Activated CD4-positive, alpha-beta T cell treated with anti-CD3 and anti-CD28 coated beads for 48 hours (primary cell): ENCODE measurements at places on chromosomes 2 and 18.

GRCh38 chr2:121398853-121399252 is 113.9 kb upstream of the TFCP2L1 start:
- DNase-seq = no peak

DNA sequence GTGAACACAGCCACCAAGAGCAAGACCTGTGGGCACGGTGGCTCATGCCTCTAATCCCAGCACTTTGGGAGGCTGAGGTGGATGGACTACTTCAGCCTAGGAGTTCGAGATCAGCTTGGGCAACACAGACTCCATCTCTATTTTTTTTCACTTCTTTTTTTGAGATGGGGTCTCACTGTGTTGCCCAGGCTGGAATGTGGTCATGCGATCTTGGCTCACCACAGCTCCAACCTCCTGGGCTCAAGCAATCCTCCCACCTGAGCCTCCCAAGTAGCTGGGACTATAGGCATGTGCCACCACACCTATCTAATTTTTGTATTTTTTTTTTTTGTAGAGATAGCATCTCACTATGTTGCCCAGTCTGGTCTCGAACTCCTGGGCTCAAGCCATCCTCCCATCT is 54.4 kb upstream of the SPRED2 start:
- no peak for DNase-seq

DNA sequence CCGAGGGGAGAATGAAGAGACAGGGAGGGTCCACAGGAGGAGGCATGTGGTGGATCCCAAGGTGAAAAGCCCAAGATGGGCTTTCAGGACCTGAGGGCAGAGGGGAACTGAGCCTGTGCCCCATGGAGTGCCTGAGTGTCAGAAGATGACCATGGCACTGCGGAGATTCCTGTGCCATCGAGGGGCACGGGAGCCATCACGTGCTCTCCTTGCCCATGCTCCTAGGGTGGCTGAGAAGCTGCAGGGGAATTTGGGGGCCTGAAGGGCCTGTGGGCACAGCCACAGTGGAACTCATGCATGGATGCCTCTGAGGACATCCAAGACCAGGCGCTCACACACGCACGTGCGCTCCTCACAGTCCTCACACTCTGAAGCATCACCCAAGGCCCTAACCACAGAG is 56.1 kb upstream of the GLI2 start:
- no peak for DNase-seq

DNA sequence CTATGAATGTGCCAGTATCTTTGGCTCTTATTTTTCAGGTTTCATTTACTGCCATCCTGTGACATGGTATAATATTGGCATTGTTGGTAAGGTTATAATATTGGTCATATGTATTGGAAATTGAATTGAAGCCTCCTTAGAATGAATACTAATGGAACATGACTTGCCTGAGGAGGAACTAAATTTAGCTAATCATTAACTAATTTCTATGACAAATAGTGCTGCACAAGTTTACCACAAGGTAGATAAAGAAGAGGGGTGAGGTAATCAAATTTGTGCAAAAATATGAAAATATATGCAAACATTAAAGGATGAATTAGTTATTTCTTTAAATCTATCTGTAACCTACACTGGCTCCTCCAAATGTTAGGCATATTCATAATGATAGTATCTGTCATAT is 43.2 kb upstream of the ORC2 start:
- no peak for DNase-seq

DNA sequence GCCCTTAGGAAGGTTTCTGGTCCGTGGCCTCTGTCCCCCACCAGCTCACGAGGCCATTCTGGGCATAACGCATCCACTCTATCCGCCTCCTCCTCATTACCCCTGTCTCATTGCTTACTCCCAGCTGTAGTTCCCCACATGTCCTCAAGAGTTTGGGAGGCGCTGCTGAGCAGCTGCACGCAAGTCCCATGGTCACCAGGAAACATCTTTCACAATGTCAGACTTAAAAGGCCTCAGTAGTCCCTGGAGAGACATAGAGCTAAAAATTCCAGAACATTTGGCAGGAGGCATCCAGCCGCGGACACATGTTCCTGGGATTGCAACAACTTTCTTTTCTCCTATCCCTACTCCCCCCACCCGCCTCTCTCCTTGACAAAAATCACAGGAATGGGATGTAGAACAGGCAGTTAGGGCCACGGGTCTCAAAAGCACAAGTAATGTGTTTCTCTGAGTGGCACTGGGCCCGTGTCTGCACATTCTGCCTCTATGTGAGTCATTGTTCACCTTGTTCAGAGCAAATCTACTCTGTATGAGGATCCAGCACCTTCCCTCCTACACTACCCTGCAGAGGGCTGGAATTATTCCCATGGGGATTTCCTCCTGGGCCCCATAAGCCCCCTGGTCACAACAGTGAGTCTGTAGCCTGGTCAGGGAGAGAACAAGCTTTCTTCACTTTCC is 8.1 kb downstream of the LBH start:
- peak; percentile 86 for DNase-seq

DNA sequence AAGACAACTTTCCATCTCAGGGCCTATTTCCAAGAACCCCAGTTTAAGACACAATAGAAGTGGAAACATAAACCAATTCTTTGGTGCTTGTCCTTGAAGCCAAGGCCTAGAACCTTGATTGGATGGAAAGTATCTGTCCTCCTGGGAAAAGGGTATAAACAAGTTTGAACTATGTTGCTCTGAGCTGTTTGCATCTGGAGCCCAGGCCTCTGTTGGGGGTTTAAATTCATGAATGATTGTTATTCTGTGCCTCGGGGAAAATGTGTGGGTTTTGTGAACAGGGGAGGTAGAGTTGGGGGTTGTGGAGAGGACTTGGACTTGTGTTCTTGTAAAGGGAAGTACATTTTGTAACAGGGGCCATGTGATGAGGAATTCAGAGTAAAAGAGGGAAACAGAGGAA is 406.1 kb downstream of the SLC4A3 start:
- DNase-seq = no peak

GRCh38 chr18:305003-305501 is 37.2 kb upstream of the THOC1 start:
- DNase-seq = no peak

DNA sequence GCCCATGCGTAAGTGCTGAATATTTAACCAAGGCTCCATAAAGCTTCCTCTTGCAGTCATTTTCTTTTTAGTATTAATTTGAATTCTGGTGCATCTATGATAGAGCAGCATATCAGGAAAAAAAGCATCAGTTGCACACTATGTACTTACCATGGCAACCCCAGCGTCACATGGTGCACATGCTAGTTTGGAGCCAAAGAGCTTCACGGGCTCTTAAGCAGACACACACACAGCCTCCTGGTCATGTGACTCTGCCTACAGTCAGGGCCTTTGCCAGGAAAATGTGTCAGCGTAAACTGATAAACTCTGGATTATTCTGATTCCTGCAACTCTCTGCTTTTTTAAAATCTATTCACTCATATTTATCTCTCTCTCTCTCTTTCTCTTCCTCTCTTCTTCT is 30.2 kb downstream of the NYAP2 start:
- no peak for DNase-seq

DNA sequence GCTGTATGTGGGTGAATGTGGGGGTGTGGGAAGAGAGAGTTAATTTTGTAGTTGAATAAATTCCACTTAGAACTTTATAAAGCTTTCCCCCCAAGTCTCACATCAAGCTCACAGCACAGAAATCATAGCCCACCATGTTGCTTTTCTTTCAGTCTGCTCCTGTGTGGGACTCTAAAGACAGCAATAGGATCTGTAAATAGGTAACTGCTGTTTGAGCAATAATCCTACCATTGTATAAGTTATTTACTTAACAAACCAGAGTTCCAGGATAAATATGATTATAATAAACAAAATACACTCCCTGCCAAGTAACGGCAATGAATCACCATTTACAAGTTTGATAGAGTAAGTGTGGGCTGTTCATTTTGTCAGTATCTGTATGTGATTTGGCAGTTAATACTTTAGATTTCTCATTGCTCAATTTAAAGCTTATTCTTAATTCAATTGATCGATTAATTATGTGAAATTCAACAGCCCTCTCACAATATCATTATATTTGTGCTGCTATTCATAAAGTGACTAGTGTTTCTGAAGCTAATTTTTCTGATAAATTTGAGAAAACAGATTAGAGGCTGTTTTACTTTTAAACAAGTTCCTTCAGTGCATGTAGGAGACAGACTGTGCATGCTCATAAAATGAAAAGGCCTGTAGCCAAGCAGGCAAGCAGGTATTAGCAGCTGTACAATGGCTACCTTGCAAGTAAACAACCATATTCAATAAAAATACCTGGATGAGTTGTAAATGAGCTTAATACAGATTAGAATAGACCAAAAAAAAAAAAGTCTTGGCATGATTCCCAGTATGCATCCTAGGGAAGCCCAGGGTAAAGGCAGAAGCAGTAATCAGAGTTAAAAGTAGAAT is 142.7 kb downstream of the PDE11A start:
- DNase-seq = no peak

DNA sequence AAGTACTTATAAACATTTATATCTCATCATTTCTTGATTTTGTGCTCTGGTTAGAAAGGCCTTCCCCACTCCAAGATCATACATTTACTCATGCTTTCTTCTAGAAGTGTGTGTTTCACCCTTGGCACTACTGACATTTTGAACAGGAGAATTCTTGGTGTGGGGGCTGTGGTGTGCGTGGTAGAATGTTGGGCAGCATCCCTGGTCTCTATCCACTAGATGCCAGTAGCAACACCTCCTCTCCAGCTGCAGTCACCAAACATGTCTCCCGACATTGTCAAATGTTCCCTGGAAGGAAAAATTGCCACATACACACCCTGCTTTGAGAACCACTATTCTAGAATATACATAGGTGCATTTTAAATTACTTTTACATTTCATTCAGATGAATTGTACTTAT is 8.7 kb upstream of the TGIF1 start:
- peak; percentile 18 for DNase-seq

DNA sequence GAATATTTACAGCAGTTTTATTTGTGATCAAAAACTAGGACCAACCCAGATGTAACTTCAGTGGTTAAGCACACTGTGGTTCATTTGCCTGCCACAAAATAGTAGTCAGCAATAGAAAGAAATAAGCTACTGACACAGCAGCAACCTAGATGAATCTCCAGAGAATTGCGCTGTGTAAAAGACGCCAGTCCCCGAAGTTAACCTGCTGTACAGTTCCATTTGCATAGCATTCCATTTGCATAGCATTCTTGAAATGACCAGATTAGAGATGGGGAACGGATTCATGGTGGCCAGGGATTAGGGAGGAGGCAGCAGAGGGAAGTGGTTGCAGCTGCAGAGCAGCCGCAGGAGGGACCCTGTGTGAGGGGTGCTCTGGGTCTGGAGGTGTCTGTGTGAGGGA is 39.3 kb upstream of the NFATC1 start:
- DNase-seq = no peak

GRCh38 chr2:88212251-88212790 is 42.2 kb downstream of the THNSL2 start:
- DNase-seq = no peak

DNA sequence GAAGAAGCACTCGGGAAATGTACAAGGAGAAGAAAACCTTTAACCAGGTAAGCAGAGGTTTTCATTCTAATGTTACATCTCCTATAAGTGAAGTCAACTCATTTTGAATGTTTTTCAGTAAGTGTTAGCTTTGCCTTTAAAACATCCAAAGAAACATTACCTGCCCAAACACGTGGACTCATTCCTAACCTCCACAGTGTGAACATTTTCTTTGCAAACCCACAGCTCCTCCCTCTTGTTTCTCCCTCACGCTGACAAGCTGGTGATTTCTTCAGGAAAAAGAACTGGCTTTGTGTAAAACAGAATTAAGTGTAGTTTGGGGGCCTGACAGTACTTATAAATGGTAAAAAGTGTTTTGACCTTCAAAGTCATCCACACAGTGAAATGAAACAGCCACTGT is 72.5 kb downstream of the MTCL1 start:
- DNase-seq = no peak

DNA sequence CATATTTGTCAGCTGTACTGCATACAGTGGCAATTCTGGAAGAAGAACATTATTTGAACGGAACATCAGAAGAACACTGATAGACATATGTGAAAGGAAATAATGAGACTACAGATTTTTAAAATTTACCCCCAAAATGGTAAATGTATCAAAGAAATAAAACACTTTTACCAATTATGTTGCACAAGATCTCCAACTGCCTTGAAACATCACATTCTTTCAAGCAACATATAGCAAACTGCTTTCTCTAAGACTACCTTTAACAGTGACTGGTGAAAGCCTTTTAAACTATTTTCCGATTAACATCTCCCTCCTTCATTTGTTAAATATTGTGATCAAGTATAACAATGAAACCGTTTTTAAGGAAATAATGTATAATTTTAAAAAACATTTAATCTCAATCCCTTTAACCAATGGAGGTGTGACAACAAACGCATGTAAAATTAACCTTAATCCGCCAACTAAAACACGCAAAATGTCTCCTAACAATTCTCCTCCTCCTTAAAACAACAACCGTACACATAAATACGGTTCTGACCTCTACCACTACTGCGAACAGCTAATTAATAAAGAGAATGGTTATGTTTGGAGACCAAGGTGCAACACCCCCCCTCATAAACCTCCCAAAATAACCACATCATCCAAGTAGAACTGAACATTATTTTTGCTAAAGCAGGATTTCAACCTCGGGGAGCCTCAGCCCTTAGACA is 2.4 kb downstream of the FBXO11 start:
- DNase-seq = no peak

GRCh38 chr2:105176429-105176828 is 65.1 kb upstream of the GPR45 start:
- DNase-seq = no peak

- no peak for DNase-seq
Observed at GRCh38 chr2:12087175-12087574, 340.7 kb downstream of the LPIN1 start.
